A549 treated with CpdA at 1 μM for 4 hours (cell line): ENCODE measurements at places on chromosomes 12 and 14. TPM values are rescaled to one million over a fixed set of nuclear protein-coding genes. Genes with fewer than 3 reads are reported as not detected.

TTC8 gene
- 38.2 to 45.5 TPM (median 43.4 TPM) in 5 replicates for total RNA-seq

SERPINA12 gene
- total RNA-seq, result not detected in 5 replicates

TPPP2 gene
- not detected in 5 replicates for total RNA-seq

SLC6A12 gene
- 0.65 to 1.5 TPM (median 0.76 TPM) in 5 replicates for total RNA-seq

GZMH gene
- not detected in 5 replicates for total RNA-seq

BATF gene
- total RNA-seq, result not detected in 5 replicates

KRT7 gene
- total RNA-seq, result 3,689 to 4,475 TPM (median 3,814 TPM) in 5 replicates

INSM2 gene
- 0.02 to 0.05 TPM in 2 of 5 replicates, not detected in the others for total RNA-seq

CLEC9A gene
- not detected in 5 replicates for total RNA-seq

NUAK1 gene
- 10.8 to 12.7 TPM (median 12.0 TPM) in 5 replicates for total RNA-seq

OR11G2 gene
- not detected in 5 replicates for total RNA-seq

HVCN1 gene
- total RNA-seq, result 0.17 to 0.93 TPM (median 0.63 TPM) in 5 replicates

PLEKHD1 gene
- total RNA-seq, result 0.02 to 0.03 TPM in 2 of 5 replicates, not detected in the others

POTEG gene
- total RNA-seq, result not detected in 5 replicates

SIX4 gene
- 2.1 to 4.1 TPM (median 3.4 TPM) in 5 replicates for total RNA-seq

OTUB2 gene
- total RNA-seq, result 4.3 to 6.5 TPM (median 4.7 TPM) in 5 replicates

CISTR gene
- total RNA-seq, result not detected in 5 replicates

SOCS2 gene
- 23.4 to 30.0 TPM (median 26.5 TPM) in 5 replicates for total RNA-seq

MYO1A gene
- total RNA-seq, result 0.12 to 0.55 TPM (median 0.22 TPM) in 4 of 5 replicates, not detected in the other
